ENCODE measurements at places on chromosomes 5 and 9.
A peak's percentile ranks its signal among the peaks of the same experiment; 100 is the strongest.

- no peak for DNase-seq
Observed at GRCh38 chr5:72895758-72896157, 60.1 kb upstream of the FCHO2 start.

DNA sequence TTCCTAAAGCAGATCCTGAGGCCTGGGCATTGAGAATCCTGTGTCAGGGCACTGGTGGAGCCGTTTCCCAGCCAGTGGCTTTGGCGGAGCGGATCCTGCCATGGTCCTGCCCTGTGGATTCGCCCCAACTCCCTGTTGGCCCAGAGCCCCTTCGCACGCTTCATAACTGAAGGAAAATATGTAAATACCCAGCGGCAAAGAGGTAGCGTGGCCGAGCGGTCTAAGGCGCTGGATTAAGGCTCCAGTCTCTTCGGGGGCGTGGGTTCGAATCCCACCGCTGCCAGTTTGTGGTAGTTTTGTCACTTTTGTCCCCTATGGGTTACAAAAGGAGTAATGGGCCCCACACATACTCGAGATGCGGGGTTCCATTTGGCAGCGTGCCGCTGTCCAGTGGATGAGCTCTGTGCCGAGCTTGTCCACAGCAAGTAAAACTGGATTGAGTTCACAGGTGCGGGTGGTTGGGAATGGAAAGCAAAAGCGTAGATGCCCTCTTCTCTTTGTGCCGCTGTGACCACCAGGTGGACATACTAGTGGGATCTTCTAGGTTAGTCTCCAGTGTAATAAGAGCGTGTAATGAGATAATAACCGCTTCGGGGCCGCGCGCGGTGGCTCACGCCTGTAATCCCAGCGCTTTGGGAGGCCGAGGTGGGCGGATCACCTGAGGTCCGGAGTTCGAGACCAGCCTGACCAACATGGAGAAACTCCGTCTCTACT, 17.3 kb downstream of the TRIM7 start:
- DNase-seq: peak; percentile 83

DNA sequence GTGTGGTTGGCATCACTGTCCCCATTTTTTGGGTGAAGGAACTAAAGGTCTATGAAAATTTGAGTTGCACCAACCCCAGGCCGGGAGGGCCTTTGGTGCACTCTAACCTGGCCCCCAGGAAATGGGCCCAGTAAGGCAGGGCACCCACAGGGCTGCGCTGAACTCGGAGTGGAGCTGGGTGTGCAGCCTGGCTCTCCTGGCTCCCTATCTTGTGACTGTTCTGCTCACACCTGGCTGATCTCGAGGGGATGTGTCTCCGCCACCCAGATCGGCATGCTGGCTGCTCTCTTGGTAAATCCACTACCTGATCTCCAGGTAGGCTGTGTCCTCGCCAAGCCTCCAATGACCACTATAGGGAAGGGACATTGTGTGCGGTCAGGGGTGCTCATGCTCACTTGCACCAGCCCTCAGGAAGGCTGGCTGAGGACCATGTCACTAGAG, 259.8 kb downstream of the NSG2 start:
- DNase-seq: no peak

GRCh38 chr5:11407556-11408145, 496.6 kb downstream of the CTNND2 start:
- no peak for DNase-seq

DNA sequence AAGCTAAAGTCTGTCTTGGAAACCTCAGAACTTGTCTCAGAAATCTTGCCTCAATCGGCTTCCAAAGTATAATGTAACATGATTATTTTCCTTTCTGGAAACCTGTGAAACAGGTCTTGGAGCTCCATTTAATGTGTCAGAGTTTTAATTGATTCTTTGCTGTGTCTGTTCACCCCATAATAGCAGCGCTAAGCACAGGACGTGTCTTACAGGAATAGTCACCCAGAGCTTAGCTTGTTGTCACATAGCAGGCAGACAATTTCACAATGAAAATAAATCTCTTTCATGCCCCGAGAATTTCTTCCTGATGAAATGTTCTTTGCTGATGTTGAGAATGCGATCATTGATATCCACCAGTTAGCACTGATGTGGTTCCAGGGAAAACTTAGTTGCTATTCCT, 40.2 kb upstream of the PTPN3 start:
- DNase-seq: no peak

DNA sequence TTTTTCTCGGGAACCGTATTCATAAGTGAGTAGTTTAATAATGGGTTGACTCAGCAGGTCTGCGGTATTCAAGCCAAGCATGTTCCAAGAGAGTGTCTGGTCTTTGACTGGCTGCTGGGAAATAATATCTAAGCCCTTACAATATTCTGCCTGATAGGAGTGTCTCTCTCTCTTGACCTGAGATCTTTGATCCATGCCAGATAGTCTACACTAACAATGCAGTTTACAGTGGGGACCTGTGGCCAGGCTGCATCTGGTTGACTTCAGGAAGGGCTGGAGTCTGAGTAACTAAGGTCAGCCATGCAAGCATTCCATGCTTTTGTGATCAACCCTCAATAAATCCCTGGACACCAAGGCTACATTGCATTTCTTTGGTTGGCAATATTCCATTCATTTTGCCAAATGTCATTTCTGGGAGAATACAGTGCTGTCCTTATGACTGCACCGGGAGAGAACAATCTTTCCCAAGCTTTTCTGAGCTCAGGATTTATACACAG, 195.5 kb downstream of the SEMA5A start:
- DNase-seq: peak; percentile 65

GRCh38 chr5:31995006-31995405, 179.1 kb downstream of the GOLPH3 start:
- DNase-seq: no peak

DNA sequence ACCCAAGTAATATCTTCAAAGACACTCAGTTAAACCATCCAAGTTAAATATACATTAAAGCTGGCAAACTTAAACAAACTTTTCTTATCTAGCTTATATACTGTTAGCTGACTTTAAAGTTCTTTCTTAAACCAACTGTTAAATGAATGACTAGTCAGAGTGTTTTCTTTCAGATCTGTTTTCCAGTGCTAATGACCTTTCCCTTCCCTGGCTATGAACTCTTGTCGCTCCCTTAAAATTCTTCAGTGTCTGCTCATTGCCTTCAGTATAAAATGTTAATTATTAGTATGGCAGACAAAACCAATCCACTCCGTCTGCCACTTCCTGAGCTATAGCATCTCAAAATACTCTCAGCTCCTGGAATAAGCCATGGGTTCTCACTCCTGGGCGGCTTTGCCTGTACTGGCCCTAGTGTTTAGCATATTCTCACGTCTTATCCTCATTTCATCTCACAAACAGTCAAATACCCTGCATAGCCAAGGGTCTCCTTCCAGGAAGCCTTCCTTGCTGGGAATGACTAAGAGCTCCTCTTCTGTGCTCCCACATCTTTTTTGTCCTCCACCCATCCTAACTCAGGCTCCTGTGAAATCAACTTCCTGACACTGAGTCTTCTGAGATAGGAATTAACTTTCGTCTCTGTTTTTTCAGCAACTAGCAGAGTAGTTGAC, 87.7 kb downstream of the VCAN start:
- no peak for DNase-seq

- no peak for DNase-seq
Observed at GRCh38 chr5:178496642-178497041, 93.6 kb downstream of the COL23A1 start.

- no peak for DNase-seq
Observed at GRCh38 chr5:11261241-11261640, 500.2 kb upstream of the DAP start.

DNA sequence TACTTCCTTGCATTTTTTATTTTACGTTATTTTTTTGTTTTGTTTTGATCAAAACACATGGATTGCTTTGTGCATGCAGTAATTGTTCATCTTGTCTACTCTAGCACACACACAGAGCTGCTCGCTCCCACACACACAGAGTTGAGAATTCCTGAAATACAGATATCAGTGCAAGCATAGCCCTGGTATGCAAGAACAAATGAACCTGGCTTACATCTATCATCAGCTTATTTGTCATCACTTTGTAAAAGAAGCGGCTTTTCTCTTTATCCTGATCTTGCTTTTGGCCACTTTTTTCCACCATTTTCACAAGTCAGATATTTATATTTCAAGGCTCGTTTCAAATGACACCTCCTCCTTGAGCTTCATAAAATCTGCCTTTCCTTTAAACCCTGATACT, 1435.7 kb downstream of the MAT2B start:
- no peak for DNase-seq

- DNase-seq: no peak
Observed at GRCh38 chr5:152736906-152737305, 331.8 kb upstream of the NMUR2 start.

DNA sequence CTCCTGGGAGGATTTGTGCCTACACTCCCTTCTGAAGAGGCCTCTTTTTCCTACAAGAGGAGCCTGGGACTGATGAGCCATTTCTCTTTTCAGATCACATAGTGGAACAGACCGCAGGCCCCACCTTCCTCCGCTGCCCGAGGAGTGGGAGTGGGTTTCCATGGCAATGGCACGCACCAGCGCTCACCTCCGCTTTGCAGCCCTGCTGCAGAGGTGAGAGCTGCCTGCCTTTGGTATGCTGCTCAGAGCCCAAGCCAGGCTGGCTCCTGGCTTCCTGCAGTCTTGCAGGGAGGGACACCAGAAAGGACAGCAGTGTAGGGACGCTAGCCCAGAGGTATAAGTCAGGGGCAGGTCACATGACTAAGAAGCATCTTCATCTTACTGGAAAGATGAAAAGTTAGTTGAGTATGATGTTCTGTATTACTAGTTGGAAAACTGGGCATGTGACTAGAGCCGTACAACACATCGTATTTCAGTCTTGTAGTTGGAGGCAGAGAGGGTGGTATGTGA, 12.4 kb downstream of the PTTG1 start:
- no peak for DNase-seq

DNA sequence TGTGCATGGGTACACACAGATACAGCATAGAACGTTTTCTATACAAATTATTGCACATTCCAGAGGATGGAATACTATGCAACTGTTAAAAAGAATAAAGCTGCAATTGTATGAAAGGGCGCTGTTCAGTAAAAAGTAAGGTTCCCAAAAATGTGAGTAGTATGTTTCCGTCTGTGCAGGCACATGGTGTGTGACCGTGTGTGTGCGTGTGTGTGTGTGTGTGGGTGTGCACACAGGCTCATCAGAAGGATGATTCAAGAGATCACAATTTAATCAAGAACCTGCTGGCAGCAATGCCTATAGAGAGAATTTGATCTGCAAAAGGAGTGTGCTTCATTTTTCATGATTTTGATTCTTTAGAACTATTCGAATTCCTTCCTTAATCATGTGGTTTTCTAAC, 76.3 kb downstream of the SEMA4D start:
- DNase-seq: peak; percentile 10

DNA sequence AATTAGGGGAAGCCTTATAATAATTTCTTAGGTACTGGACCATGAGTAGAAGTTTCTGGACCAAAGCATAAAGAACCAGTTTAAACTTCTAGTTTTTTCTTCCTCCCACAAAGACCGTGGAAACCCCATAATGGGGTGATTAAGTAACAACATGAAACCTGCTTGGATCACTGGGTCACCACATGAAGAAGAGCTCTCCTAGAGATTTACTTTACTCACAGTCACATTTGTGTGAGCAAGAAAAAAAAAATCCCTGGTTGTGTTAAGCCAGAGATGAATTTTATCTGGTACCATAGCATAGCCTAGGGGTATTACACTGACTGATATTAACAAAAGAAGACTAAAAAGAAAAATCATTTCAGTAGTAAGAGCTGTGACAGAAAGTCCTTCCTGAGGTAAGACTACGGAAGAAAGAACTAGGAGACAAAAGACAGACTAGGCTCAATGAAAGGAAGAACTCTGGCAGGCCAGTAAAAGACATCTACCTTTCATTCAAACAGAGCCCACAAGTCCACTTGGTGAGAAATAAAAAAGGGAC, 15.2 kb downstream of the OTP start:
- no peak for DNase-seq

Data from astrocyte of the spinal cord (primary cell).